ENCODE measurements at places on chromosomes 5 and 9.

GRCh38 chr5:106962464-106963230, 708.1 kb downstream of the EFNA5 start:
- DNase-seq: no peak

GRCh38 chr5:59768152-59769040, 125.1 kb downstream of the PDE4D start:
- DNase-seq: peak; percentile 38

GRCh38 chr9:119880361-119880760, 511.1 kb upstream of the BRINP1 start:
- no peak for DNase-seq

DNA sequence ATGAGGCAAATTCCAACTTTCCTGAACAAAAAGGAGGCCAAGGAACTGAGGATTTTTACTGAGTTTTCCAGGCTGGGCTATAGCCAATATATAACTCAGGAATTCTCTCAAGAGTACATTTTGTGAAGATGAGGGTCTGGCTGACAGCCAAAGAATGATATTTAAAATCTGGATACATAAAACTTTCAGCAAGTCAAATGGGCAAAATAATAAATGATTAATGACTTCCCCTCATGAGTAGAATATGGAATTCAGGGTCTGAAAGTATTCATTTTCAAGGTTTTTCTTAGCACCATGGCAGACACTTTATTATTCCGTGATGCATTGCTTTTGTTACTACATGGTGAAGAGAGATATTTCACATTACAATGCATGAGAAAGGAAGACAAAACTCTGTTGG, 7.8 kb downstream of the FAM81B start:
- no peak for DNase-seq

DNA sequence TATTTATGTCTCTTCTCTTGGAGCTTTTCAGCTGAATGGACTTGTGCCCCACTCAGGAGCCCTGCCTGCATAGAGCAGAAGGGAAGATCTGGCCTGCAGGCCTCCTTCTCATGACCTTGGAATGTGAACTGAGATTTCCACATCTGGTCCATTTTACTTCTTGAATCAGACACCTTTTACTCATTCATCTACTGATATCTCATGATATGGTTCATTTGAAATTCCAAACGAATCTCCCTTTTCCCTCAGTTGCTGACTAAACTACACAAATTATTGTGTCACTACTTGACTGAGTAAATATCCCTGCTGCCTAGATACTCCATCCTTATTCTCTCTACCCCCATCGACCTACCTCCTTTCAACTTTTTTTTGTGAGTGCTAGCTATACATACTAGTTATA, 138.7 kb downstream of the PLCXD3 start:
- no peak for DNase-seq

DNA sequence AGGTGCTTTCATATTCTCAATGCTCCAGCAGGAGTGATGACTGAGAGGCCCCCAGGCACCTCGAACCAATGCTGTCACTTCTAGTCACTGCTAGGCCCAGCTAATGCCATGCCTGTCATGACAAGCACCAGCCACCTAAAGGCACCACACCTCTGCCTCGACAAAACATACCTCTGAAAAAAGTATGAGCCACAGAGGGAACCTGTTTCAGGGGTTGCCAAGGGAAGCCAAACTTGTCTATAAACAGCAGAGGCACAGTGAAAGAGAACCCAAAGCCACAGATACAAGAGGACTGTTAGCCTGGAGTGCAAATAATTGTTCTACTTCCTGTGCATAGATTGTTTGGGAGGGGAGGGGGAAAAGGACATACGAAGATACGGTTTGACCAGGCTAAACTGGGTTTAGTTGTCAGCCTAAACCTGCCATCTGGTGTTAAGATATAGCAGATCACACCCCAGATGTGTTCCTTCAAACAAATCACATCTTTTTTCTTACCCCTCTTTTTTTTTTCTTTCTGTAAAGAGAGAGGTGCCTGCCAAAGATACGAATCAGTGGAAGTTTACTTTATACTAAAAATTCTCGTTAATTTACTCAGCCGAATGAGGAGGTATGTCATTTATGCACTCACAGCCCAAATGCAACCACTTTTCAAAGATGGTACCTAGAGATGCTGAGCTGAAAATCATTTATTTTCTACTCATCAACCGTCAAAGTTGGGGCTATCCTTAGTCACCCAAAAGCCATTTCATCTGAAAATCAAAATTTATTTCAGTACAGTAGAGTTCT, 45.7 kb downstream of the BNC2 start:
- no peak for DNase-seq

DNA sequence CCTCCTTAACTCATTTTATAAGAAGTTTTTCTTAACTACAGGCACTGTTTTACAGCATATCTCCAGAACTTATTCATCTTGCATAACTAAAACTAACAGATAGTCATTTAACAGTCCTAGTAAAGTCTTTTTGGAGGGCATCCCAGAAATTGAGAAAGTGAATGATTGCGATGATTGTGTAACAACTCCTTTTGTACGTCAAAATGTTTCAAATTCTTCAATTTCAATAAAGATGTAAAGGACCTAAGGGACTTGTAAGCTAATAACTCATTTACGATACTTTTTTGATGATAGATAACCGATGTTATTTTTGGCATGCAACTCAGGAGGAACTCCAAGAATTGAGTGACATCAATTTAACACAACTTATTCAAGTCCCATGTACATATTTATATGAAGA, 42.7 kb downstream of the SVEP1 start:
- no peak for DNase-seq

- peak; percentile 7 for DNase-seq
Observed at GRCh38 chr5:152560512-152561137, 155.5 kb upstream of the NMUR2 start.

DNA sequence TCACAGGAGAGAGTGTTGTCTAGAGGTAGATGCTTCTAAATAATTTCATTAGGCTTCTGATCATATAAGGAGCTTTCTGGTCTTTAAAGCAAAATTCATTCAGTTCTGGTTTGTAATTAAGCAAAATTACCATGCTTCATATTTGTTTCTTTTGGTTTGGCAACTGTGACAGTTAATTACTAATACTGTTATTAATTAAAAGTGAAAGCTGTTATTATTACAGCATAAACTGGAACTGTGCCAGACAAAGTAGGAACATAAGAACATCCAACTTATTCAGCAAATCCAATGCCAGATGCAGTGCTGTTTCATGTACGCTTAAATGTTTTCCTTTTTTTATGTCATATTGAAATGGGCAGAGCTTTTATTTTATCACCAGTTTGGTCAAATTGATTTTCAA, 70.4 kb upstream of the DAB2 start:
- DNase-seq: no peak

- DNase-seq: no peak
Observed at GRCh38 chr5:113202746-113203716, 226.4 kb downstream of the DCP2 start.

DNA sequence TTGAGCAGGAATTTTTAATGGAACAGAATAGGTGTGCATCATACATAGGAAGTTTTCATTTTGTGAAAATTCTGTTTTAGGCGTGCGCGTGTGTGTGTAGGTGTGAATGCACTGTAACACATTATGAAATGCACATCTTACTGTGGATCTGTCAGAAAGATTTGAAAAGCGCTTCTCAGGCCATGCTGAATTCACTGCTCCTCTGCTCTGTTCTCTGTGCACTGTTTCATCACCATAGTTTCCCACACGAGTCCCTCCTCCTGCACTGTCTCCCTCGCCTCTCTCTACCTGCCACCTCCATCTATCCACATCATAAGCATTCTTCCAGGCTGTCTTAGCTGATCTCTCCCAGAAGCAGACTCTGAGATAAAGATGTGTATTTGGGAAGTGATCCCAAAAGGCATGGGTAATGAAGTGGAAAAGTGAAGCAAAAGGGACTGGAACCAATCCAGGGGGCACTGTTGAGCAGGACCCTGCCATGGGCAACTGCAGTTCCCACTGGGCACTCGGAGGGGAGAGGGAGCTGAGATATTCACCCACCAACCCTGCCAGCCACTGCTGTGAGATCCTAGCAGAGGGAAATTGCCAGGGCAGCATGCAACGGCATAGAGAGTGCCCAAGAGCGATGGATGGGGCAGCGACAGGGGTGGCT, 65.9 kb downstream of the GABBR2 start:
- no peak for DNase-seq

GRCh38 chr9:341634-342421, 127.2 kb downstream of the DOCK8 start:
- DNase-seq: no peak

DNA sequence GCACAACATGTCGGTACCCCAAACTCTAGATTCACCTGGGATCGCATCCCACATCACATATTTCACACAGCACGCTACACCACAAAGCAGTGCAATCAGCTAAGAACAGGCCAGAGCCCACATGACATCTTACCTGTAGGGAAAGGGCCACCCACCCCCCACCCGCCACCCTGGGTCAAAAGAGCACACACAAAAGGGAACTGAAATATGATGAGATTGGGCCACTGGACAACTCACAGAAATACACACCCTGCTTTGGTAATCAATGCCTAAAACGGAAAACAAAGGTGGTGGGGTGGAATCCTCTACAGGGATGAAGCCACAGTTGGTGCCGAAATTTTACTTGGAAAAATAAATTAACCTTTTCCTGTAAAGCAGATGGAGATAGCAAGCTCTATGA, 13.1 kb downstream of the RETREG1 start:
- DNase-seq: no peak

DNA sequence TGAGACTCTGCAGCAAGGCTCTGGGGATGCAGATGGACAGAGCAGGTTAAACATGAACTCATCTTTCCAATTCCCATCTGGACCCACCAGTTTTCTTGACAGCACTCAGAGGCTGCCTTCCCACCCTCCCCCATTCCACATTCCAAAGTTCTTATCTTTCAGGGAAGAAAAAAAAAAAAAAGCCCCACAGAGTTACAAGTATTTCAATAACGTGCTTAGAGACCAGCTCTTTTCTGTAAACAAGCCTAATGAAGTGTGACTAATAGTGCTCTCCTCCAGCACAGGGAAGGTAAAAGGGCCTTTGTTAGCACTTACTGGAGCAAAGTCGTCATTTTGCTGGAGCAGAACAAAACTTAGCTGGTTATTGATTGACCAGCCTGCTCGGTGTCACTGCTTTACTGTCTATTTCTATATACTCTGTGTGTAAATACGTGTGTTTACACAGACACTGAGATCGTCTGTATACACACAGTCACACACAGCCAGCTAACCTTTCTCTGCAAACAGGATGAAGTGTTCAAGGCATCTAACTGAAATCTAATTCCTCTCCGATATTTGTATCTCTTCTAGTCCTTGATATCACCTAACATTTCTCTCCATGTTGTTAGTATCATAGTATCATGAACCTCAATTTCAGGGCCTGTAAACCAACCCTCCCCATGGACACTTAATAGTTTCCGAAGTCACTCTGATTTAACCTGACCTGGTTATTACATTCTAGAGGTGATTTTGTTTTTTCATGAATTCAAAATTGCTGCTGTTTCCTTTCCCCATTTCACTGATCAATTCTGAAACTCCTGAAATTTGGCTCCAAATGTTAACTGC, 84.9 kb downstream of the ZNF608 start:
- DNase-seq: peak; percentile 8

GRCh38 chr9:3835393-3835792, 309.6 kb upstream of the RFX3 start:
- DNase-seq: no peak

GRCh38 chr5:149450199-149450598, 71.1 kb upstream of the IL17B start:
- no peak for DNase-seq

DNA sequence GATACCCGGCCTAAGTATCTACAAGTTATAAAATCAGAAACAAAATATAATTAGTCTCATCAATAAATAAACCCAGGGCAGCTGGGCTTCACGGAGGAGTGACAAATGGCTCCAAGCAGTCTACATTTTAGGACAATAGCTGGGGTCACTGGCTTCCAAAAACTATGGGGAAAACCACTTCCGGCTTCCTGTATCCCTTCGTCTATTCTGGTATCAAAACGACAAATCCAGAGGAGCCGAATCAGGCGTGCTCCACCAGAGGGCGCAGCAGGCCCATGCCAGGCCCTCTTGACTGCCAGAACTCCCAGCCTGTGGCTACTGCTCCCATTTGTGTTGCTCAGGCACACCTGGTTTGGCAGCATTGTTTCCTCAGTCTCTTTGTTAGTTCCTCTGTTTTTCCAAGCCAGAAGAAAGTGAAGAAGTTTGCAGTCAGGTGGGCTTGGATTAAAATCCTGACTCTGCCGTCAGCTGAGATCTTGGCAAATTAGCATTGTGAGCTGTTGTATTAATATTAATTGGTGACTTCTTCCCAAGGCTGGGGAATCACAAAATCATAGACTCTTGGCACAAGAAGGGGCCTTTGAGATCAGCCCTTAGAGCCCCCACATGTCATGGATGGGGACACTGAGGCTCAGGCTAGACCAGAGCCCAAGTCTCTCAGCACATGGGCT, 11.6 kb upstream of the RAB14 start:
- DNase-seq: no peak

DNA sequence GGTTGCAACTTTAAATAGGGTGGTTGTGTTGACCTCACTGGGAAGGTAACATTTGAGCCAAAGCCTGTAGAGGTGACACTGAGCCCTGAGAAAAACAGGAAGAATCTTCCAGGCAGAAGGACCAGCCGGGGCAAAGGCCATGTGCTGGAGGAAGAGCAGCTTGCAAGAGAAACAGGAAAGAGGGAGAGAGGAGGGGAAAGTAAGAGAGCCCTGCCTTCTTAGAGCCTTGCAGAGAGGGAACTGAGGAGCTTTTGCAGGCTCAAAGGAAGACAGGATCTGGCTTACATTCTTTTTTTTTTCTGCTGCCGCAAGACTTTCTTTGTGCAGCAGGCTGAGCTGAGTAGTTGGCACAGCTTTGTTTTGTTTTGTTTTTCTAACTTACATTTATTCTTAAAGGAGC, 17.4 kb downstream of the C9orf153 start:
- no peak for DNase-seq

GRCh38 chr5:175623088-175623487, 34.8 kb upstream of the HRH2 start:
- DNase-seq: no peak

- no peak for DNase-seq
Observed at GRCh38 chr5:23012842-23013241, 159.7 kb upstream of the CDH12 start.

DNA sequence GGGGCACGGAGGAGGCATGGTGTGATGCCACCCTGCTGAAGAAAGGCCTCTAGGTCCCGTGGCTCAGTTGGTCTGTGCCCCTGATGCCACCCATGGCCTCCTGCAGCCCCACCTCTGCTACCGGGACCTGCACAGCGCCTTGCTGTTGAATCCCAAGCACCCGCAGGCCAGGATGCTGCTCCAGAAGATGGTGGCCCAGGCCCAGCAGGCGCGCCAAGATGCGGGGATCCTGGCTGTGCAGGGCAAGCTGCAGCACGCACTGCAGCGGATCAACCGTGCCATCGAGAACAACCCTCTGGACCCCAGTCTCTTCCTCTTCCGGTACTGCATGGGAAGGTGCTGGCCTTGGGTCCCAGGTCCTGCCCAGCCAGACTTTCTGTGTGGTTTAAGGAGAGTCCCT, 7.1 kb downstream of the TTC16 start:
- no peak for DNase-seq

All from NCI-H1436 treated with DMSO at 0.1 percent for 48 hours (cell line).